ENCODE measurements at places on chromosomes 12 and 14. TPM values are rescaled to one million over a fixed set of nuclear protein-coding genes. Genes with fewer than 3 reads are reported as not detected.

The RFX4 gene
- not detected for polyA plus RNA-seq

The SERPINA12 gene
- polyA plus RNA-seq: not detected

The RAPGEF3 gene
- polyA plus RNA-seq: 44.9 TPM

The ALDH2 gene
- polyA plus RNA-seq: 284 TPM

The SRRM4 gene
- 0.38 TPM for polyA plus RNA-seq

The RTL1 gene
- 0.05 TPM for polyA plus RNA-seq

All from right cardiac atrium (tissue), 5 donors.